Activated T-cell treated with anti-CD3 and anti-CD28 coated beads, Interleukin-2, amount 50 U/mL, for 72 hours (primary cell): ENCODE measurements at places on chromosomes 2 and 18. TPM values are rescaled to one million over a fixed set of nuclear protein-coding genes. Genes with fewer than 3 reads are reported as not detected.

SEMA4C gene
- 16.0 TPM for total RNA-seq

- no peak for DNase-seq
Measured at GRCh38 chr2:8996006-8996405, 7.5 kb downstream of the MBOAT2 start.

GRCh38 chr18:40250236-40250635 is 1704.8 kb upstream of the PIK3C3 start:
- DNase-seq: no peak

DNA sequence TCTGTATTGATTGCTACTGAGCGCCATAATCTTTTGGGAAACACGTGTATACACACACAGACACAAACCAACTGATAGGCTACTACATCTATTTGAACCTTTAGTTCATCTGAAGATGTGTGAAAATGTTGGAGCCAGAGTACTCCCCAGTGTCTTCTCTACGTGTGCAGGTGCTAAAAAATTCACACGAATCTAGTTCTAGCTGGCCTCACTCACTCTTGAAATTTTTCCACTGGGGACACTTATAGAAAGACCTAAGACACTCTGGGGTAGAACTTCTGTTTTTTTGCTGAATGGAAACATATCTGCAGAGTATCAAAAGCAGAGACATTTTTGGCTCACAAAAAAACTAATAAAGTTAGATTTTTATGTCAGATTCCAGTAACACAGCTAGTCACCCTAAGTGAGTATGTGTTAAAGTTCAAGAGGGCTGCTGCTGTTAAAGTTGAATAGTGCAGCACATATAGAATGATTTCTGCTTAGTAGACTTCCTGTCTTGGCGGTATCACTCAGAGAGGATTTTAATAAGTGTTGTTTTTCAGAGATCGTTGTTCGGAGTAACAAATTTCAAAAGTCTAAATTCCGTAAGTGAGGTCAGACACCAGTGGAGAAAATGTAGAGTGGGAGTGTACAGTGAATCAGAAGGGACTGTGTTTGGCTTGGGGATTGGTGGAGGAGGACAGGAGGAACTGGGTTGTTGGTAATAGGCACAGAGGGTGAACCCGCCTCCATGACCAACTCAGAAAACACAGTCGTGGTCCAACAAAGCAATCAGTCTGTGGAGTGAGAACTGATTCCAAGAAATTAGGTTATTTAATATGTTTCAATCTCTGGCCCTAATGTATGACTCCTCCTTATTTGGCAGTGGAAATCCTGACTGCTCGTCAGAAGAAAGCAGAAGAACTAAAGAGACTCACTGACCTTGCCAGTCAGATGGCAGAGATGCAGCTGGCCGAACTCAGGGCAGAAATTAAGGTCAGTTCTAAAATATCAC is 43.1 kb downstream of the KCTD18 start:
- peak; percentile 63 for DNase-seq

- no peak for DNase-seq
Measured at GRCh38 chr2:219142329-219142728, 18.3 kb downstream of the NHEJ1 start.

DNA sequence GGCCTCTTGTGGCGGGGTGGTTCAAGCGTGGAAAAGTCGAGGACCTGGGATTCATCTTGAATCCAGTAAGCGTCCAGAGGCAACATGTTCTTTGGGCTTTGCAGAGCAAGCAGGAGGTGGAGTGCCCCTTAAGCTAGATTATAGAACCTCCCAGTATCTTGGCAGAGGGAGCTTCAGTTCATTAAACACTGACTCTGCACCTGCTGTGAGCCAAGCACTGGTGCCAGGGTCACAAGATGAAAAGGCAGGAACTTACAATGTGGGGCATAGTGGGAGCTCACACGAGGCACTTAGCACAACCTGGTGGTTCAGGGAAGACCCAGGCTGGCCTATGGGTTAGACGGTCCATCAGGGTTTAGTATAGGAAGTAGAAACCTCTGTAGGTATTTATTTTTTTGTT is 7.4 kb upstream of the FZD5 start:
- DNase-seq: no peak
